Mesendoderm (in vitro differentiated cells): ENCODE measurements at places on chromosomes 12 and 14.

DNA sequence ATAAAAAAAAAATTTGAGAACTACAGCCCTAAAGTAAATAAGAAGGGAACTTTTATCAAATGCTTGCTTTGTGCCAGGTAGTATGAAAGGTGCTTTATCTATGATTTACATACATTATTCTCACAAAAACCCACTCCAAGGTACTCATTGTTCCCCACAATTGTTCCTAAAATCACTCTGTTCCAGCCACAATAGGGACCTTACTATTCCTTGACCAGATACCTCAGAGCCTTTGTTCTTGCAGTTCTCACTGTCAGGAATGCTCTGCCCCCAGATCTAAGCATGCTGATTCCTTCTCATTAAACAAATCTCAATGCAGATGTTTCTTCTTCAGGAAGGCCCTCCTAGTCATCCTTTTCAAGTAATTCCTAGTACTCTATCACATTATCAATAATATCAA is 60.2 kb downstream of the PPP1R12A start:
- DNase-seq = peak; percentile 75

DNA sequence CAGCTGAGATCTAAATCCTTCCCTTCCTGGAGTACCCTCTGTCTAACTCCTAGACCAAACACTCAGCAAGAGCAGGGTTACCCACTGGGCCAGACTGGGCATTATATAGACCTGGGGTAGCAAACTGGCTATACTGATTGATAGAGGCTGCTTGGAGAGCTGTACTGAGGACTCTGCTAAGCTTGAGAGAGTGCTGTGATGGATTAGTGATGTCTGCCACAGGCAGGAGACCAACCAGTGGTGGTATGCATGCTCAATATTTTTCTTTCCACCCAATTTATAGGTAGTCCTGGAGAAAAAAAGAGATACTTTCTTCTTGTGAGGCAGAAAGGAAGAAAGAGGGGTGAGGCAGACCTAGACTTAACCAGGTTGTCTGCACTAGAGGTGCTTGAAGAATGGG is 33.3 kb downstream of the DTX1 start:
- no peak for DNase-seq

DNA sequence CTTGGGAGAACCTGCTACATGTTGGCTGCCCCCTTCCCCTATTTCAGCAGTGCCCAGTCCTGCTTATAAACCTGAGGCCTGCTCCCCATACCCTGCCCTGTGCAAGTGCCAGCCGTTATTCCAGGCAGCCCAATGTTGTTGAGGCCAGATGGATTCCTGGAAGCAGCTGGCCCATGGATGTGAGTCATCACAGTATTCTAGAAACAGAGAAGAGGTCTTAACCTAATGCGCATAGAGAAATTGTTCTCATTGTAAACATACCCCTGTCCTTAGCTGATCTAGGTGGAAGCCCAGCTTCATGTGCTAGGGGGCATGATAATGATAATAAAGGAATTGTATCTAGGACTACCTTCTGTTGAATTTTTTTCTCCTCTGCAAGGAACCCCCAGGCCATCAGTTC is 69.7 kb downstream of the TSPAN11 start:
- peak; percentile 34 for DNase-seq

DNA sequence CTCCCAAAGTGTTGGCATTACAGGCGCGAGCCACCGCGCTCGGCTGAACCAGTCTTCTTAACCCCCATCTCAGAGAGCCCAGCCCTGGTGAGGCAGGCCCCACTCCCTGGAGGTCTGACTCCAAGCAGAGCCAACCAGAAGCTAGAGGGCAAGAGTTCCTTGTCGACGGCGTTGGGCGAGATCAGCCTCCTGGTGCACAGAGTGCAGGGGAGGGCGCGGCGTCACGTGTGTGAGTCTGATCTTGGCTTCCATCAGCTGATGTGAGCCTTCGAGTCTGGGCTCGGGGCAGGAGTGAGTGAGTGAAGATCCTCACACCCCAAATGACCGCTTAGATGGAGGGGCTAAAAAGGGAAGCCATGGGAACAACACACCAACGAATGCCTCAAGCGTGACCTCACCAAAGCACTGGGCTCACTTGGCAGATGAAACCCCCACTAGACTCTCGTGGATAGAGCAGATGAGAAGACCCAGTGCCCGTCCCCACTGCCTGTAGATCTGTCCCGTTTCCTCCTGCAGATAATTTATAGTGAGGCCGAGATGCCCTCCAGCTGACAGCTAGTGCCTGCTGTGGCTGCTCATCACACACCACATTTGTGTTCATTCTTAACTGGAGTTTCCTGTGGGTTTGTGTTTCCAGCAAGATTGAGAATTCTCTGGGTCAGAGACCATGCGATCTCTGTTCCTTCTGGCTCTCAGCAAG is 28.6 kb upstream of the ADGRD1 start:
- no peak for DNase-seq

DNA sequence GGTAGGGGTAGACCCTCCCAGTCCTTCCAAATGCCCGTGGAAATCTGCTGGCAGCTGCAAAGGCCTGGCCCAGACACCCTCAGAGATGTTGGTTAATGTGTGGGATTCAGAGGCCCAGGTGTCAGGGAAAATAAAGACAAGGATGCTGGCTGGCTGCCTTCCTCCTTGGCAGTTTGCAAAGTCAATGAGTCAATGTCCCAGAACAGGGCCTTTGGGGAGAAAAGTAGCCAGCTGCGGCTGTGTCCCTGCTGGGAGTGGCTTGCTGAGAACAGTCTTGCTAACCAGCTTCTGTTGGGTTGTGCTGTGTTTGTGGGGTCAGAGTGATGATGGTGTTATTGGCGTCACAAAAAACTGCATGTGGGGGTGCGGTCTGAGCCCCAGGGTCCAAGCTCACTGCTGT is 29.2 kb downstream of the GLRX5 start:
- DNase-seq = no peak

DNA sequence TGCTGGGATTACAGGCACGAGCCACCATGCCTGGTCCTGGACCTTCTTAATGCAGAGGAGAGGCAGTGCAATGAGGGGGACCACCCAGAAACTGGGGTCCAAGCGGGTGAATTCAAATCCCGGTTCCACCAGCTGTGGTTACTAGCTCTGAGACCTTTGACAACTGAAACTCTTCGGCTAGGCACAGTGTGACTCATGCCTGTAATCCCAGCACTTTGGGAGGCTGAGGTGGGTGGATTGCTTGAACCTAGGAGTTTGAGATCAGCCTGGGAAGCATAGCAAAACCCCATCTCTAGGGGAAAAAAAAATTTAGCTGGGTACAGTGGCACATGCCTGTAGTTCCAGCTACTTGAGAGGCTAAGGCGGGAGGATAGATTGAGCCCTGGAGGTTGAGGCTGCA is 5.0 kb upstream of the CD4 start:
- DNase-seq = no peak

GRCh38 chr14:67170660-67171059 is 18.6 kb upstream of the GARIN2 start:
- DNase-seq = no peak

DNA sequence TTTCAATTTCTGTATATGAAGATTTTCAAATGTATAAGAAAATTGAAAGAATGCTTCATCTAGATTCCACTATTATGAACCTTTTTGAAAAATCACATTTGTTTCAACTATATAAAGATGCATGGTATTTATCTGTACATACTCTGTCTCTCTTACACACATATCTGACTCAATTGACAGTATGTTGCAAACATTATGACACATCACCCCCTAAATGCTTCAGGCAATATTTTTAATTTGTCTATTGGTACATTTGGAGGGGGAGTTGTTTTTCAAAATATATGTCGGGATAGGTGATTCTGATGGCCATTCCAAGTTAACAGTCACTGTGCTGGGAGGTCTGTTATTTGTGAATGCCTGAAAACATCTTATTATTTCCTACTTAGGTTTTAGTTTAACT is 14.4 kb downstream of the PCNX1 start:
- DNase-seq = no peak

- peak; percentile 73 for DNase-seq
Measured at GRCh38 chr12:5246196-5246595, 185.7 kb upstream of the NTF3 start.

- peak; percentile 50 for DNase-seq
Measured at GRCh38 chr14:39426605-39427004, 5.6 kb downstream of the FBXO33 start.

GRCh38 chr14:100587763-100588411 is 670 bp upstream of the BEGAIN start:
- no peak for DNase-seq

GRCh38 chr12:29552324-29552927 is 54.9 kb upstream of the OVCH1 start:
- peak; percentile 68 for DNase-seq

DNA sequence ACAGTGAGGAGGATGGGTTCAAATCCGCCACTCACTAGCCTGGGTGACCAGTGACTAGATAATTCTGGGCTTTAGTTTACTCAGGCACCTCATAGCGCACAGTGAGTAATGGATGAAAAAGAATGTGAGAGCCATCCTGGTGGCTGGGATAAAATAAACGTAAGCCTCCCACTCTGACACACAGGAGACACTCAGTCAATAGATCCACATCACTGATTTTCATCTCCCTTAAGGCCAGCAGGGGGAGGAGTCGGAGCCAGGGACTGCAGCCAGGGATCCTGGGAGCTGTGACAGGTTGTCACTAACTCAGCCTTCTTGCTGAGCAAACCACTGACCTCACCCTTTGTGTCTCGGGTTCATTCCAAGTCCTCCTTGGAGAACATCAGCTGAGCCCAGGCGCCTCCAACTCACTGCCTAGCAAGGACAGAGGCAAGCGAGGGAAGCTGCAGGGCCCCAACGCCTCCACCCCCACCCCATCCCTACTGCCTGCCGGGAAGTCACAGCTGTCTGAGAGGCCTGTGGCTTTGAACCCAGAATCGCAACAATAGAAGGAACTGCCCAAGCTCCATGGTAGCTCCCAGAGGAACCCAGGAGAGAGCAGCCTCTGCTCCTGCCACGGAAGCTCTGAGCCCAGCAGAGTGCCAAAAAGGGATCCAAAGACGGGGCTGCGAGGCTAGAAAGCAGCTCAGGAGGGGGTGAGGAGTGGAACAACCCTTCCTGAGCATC is 30.7 kb downstream of the PXN start:
- DNase-seq = peak; percentile 98

DNA sequence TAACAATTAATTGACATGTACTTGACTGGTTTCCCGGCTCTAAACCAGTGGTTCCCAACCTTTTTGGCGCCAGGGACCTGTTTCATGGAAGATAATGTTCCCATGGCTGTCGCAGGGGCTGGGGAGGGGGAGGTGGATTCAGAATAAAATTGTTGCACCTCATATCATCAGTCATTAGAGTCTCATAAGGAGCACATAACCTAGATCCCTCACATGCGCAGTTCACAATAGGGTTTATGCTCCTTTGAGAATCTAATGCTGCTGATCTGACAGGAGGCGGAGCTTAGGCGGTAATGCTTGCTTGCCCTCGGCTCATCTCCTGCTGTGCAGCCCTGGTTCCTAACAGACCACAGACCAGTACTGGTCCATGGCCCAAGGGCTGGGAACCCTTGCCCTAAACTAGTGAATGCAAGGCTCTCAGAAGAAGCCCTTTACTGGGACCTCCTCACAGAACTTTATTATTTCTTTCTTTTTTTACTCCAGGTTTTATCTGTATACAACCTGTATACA is 86.4 kb upstream of the SINHCAF start:
- peak; percentile 10 for DNase-seq

DNA sequence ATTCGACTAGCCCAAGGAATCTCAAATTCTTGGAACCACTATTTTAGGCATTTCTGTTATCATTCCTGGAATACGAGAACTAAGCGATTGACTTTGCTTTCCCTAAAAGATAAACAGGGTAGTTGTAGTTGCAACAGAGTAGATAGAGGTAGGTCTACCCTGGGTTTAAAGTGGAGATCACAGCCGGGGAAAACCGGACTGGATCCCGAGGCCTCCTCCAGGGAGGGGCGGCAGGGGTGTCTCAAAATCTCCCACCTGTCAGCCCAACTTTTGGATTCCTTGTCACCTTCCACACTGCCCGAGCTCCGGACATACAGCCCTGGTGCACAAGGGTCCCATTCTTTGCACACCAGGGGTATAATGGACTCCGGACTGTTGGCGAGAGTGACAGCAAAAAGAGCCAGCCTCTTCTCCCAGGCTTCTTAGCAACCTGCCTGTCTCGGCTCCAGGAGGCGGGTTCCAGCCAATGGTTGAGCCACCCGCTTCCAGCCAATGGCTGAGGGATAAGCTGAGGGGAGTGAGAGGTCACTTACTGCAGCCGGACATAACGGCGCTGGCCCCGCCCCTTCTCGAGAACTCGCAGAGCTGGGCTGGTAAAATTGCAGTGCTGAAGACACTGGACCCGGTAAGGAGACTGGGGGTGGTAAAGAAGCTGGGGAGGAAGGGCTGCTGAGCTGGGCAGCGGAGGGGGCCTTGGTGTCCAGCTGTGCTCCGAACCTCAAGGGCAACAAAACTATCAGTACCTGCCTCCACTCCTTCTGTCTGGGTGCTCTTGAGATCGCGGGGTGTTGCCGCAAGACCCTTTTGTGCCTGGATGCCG is at the start of gene SUOX:
Gene SUOX, plus strand, starts transcription at position 562 of the 820 bp plus-strand sequence. CDS start 4,946 bp downstream, outside the sequence.
- DNase-seq = peak; percentile 99
